Thoracic aorta (tissue), 2 donors: ENCODE measurements at places on chromosomes 1 and 21.

- no peaks in the 10 kb centered on the region for H3K27me3 ChIP-seq
- no peaks in the 10 kb centered on the region for H3K36me3 ChIP-seq
- H3K4me1 ChIP-seq: peaks cover 14% of the 10 kb centered on the region
- H3K4me3 ChIP-seq: no peak overlapping the region
- no peak overlapping the region for H3K27ac ChIP-seq
- no peak for DNase-seq
Measured at GRCh38 chr1:51316113-51316845, 14.1 kb downstream of the TTC39A start.

GRCh38 chr1:228937851-228938536 is 202.7 kb downstream of the RHOU start:
- peak overlapping the region; percentile 89 for H3K27ac ChIP-seq
- DNase-seq: no peak
- H3K4me3 ChIP-seq: peak overlapping the region; percentile 14
- H3K36me3 ChIP-seq: no peaks in the 10 kb centered on the region
- peaks cover 11% of the 10 kb centered on the region for H3K4me1 ChIP-seq
- H3K27me3 ChIP-seq: no peaks in the 10 kb centered on the region

GRCh38 chr1:108075055-108075454 is 110.1 kb upstream of the VAV3 start:
- no peak overlapping the region for H3K4me3 ChIP-seq
- DNase-seq: no peak
- no peak overlapping the region for H3K27ac ChIP-seq
- H3K27me3 ChIP-seq: no peaks in the 10 kb centered on the region

DNA sequence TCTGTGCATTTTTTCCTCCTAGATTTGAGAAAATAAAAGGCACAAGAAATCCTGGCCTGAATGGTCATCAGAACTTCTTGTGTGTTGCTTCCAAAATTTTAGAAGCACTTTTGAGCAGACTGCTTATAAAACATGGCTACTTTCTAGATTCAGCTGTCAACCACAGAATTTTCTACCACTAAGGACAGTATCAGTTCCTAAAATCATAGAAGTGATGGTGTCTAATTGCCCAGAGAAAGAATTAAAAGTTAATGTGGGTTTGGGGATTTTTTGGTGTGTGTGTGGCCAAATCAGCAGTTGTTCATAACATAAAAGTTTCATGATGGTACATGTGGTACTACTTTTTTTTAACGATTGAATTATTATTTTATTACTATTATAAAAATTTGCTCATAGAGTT is 171.4 kb upstream of the SNX7 start:
- H3K27ac ChIP-seq: no peak overlapping the region
- DNase-seq: no peak
- no peaks in the 10 kb centered on the region for H3K4me1 ChIP-seq
- H3K4me3 ChIP-seq: no peak overlapping the region
- H3K27me3 ChIP-seq: no peaks in the 10 kb centered on the region

DNA sequence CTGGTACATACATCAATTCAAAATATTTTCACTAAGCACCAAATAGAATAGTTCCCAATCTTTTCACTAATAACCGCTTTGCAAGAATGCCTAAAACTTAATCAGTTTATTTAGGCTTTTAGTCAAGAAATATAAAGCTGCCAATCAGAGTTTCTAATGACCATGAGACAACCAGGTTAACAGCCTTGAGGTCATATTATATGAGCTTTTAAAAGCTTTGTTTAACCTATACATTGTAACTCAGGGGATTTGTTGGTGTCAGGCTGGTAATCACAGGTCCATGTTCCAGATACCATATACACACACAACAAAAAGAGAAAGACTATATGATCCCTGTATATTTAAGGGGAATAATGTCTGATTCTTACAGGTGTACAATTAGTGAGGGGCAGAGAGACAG is 246.2 kb upstream of the ADGRL2 start:
- H3K4me3 ChIP-seq: no peak overlapping the region
- no peak overlapping the region for H3K27ac ChIP-seq
- no peaks in the 10 kb centered on the region for H3K4me1 ChIP-seq
- DNase-seq: no peak
- H3K27me3 ChIP-seq: no peaks in the 10 kb centered on the region

GRCh38 chr1:66350001-66350547 is 183.9 kb upstream of the SGIP1 start:
- peak overlapping the region; percentile 35 for H3K4me3 ChIP-seq
- no peaks in the 10 kb centered on the region for H3K27me3 ChIP-seq
- no peak overlapping the region for H3K27ac ChIP-seq
- peaks cover 21% of the 10 kb centered on the region for H3K4me1 ChIP-seq

DNA sequence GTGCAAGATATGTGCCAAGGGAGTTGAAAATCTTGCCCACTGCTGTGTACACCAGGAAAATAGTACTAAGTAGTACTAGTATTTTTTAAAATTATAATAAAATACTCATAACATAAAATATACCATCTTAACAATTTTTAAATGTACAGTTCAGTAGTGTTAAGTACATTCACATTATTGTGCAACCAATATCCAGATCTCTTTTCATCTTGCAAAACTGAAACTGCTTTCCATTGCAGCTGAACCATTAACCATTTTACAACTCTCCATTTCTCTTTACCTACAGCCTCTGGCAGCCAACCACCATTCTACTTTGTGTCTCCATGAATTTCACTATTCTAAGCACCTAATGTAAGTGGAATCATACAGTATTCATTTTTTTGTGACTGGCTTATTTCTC is 19.3 kb upstream of the RAB3GAP2 start:
- no peaks in the 10 kb centered on the region for H3K4me1 ChIP-seq
- no peak overlapping the region for H3K4me3 ChIP-seq
- no peak for DNase-seq
- H3K27ac ChIP-seq: no peak overlapping the region
- no peaks in the 10 kb centered on the region for H3K27me3 ChIP-seq

DNA sequence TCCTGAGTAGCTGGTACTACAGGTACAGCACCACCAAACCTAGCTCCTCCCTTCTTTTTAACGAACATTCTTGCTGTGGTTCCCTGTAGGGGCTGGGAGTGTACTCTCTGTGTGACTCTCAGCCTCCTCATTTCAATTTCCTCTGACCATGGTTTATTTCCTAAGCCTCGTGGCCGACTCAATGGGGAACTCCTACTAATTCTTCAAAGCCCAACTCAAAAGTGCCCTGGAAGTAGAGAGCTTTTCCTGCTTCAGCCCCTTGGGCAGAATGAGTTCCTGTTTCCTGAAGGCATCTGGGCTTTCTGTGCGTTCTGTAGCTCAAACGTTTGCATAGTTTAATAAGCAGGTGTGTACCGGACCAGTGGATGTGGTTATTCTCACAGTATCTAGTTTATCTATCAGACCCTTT is 70.9 kb upstream of the ACOT11 start:
- no peak overlapping the region for H3K4me3 ChIP-seq
- DNase-seq: no peak
- peaks cover 12% of the 10 kb centered on the region for H3K4me1 ChIP-seq
- no peaks in the 10 kb centered on the region for H3K27me3 ChIP-seq

- no peak overlapping the region for H3K27ac ChIP-seq
- H3K36me3 ChIP-seq: no peaks in the 10 kb centered on the region
- peaks cover 5% of the 10 kb centered on the region for H3K4me1 ChIP-seq
- no peaks in the 10 kb centered on the region for H3K27me3 ChIP-seq
- no peak for DNase-seq
Measured at GRCh38 chr1:1285611-1286311, 5.5 kb downstream of the SCNN1D start.

GRCh38 chr1:168379104-168379860 is 98.6 kb downstream of the TBX19 start:
- H3K4me1 ChIP-seq: no peaks in the 10 kb centered on the region
- H3K4me3 ChIP-seq: no peak overlapping the region
- DNase-seq: no peak
- H3K27ac ChIP-seq: no peak overlapping the region
- H3K27me3 ChIP-seq: no peaks in the 10 kb centered on the region

DNA sequence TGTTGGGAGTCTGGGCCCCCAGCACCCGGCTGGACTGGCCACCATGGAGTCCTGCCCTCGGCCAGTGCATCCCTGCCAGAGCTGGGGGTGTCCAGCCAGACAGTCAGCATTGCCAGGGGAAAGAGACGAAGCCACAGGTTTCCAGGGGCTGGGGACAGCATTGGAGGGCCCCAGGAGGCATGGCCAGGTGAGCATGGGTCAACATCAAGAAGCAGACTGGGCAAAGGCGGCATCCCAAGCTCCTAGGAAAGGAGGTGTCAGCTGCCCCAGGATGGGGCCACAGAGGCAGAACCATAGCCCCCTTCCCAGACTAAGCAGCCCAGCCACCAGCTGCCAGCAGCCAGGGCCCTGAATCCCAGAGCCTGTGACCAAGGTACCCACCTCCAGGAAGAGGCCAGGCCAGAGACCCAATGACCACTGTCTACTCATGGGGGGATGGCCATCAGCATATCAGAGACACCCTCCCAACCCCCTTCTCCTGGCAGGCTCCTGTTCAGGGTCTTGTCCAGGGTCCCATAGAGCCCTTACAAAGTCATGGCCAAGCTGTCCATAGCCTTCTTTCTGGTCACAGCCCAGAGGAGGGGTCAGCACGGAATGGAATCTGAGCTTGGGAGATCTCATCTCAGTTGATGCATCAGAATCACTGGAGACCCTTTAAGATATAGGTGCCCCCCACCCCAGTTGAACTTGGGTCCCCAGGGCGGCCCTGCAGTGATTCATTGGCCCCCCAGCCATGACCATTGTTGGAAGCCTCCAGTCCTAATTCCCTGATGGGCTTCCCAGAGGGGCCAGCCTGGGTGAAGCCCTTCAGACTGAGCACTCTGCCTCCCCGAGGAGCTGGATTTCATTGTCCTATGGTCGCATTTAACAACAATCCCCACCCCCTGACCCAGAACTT is 32.5 kb downstream of the WNT3A start:
- H3K4me3 ChIP-seq: no peak overlapping the region
- no peaks in the 10 kb centered on the region for H3K4me1 ChIP-seq
- DNase-seq: no peak
- H3K36me3 ChIP-seq: no peaks in the 10 kb centered on the region
- no peak overlapping the region for H3K27ac ChIP-seq
- peaks cover 11% of the 10 kb centered on the region for H3K27me3 ChIP-seq
